Muscle of arm (tissue), 14 donors: ENCODE measurements at places on chromosomes 12 and 14.
A peak's percentile ranks its signal among the peaks of the same experiment; 100 is the strongest.

DNA sequence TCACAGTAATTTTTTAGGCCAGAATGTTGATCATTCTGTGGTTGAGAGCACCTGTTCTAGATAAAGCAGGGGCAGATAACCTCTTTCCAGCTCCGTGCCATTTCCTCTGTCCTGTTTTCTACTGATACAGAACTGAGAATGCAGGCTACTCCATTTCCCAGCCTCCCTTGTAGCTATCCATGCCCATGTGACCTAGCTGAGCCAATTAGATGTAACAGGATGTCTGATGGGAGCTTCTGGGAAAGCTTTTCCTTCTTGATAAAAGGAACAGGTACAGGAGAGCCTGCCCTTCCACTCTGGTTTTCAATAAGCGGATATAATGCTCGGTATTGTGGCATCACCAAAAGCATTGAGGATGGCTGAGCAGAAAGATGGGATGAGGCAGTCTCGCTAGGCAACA lies 54.2 kb downstream of the LRRC74A start:
- DNase-seq = no peak

DNA sequence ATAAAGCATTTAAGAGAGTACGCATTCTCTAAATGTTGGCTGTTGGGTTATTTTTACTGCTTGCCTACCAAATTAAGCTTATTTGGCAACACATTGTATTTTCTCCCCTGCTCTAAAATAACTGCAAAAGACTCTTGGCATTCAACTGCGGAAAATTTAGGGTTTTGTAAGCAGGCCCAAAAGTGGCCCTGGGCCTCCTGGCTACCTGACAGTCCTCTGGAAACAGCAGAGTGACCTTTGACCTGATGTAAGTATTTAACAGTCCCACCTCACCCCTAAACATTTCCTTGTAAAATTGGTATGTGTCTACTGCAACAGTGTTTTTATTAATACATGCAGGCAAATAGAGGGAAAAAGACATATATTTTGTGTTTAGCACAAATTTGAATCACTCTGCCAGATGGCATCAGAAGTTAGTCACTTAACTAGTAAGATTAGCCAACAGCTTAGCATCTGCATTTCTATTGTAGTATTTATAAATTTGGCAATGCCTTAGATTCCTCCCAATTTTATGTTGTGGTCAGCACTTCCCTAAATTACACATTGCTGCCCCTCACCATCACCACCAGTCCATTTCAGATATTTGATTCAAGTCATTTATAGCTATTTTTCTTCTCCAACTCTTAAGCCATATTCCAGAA lies 11.2 kb downstream of the LLPH start:
- no peak for DNase-seq

DNA sequence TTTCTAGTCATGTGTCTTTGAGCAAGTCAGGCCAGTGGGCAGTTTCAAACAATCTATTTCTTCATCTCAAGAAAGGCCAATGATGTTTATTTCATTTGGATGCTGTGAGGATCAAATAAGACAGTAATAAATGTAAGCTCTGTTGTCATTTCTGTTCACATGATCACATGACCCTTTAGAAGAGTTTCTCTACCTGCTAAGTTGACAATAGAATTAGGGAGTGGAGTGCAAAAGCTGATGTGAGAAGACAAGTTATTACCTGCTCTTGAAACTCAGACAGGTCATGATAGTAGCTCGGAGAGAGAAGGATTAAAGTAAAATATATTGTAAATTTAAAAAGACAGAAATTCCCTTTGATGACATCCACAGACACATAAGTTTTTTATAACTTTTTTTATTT lies 37.3 kb upstream of the DCN start:
- no peak for DNase-seq

- no peak for DNase-seq
These were observed 207.7 kb upstream of the DDHD1 start for GRCh38 chr14:53360829-53361228.

GRCh38 chr14:78785265-78785664 lies 615.1 kb downstream of the NRXN3 start:
- DNase-seq = no peak

DNA sequence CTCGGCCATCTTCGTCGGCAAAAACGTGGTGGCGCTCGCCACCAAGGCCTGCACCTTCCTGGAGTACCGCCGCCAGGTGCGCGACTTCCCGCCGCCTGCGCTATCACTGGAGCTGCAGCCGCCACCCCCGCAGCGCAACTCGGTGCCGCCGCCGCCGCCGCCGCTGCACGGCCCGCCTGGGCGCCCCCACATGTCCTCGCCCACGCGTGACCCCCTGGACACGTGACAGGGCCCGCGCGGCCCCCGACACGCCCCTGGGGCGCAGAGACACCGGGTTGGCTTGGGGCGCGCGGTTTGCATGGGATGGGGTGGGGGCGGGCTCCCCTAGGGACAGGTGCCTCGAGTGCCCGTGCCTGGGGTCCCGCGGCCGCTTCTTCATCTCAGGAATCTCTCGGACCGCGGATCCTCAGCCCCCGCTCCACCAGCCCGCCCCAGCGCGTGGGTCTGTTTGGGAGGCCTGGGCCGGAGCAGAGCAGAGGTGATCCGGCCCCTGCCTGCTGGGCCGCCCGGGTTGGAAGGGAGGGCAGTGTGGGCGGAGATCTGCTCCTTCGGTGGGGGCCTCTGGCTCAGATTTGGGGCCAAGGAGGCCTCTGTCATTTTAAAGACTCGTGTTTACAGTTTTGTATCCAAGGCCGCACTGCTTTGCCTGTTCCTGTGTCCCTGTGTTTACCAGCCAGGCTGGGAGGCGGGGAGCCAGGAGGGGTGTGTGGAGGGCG lies 3.3 kb downstream of the TMEM121 start:
- no peak for DNase-seq

DNA sequence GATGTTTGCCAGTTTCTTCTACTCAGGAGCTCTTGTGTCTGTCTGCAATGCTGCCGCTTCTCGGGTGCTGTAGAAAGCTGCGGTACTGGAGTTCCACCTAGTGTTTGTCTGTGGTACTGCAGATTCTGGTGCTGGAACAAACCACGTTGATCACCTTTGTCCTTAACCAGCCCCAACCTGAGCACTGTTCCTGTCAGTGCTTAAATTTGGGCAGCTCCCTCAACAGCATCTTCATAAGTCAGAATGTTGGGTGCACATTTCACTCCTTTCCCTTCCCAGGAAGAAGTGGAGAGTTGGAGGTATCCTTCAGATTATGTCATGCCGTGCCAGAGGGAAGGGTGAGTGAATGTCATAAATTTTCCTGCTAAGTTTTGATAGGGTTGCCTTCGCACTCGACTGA lies 48.7 kb upstream of the LALBA start:
- DNase-seq = peak; percentile 77

GRCh38 chr12:16062611-16063010 lies 151.5 kb downstream of the DERA start:
- no peak for DNase-seq

GRCh38 chr14:35367056-35367372 lies 37.5 kb downstream of the NFKBIA start:
- DNase-seq = no peak

DNA sequence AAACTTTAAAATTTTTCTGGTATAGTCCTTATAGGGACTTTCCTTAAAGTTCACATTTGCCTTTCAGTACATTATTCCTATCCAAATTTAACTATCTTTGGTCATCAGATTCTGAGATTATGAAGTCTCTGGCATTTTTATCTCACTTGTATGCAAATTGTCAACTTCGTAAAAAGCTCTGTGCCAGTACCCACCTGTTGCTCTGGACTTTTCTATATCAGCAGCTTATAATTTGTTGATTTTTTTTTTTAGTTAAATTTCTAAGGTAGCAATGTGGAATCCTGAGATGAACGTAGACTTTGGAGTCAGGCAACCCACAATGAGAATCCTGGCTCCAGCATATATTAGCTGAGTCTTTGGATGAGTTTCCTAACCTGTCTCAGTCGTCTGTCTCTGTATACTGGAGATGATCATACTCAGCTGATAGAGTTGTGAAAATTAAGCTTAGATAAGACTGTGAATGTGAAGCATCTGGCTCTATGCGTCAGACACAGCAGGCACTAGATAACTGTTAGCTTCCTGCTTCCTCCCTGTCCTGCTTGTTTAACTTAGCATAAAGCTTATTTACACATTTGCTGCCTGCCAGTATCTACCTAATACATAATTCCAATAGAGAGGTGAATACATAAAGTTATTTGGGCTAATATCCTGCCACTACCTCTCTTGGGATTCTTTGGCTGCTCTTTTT lies 59.8 kb downstream of the MARK3 start:
- no peak for DNase-seq

- no peak for DNase-seq
These were observed 66.0 kb downstream of the RIMBP2 start for GRCh38 chr12:130650131-130650530.

GRCh38 chr12:65113621-65114035 lies 7.5 kb downstream of the WIF1 start:
- DNase-seq = no peak

DNA sequence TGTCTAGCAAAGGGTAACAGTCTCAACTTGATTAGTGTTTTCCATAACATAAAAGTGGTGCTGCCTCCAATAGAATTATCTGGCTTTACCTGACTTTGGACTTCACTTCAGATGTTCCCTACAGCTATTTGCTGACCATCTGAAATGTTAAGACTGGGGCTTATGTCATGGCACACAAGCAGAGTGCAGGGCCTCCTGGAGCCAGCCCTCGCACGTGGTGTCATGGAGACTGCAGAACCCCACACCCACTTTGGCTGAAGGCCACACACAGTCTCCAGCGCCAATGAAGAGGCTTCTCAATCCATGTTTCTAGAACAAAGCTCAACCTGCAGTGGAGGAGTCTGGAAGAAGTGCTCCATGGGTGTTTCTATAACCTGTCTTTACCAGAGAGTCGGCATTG lies 169.6 kb upstream of the FRMD6 start:
- no peak for DNase-seq

DNA sequence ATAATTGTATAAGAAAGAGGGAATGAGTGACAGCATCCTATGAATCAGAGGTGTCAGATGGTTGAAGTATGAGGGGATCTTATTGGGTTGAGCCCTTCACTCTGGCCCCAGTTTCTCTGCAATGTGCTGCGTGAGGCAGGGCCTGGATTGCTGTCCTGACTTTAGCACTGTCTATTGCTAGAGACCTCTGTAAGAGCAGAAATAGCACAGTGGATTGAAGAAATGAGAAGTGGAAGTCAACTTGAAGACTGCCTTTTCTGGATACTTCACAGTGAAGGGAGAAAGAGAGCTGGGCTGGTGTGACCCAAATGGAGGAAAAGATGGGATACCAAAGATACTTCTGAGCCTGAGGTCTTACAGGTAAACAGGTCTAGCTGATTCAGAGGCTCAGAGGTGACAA lies 5.8 kb downstream of the ASCL4 start:
- no peak for DNase-seq

DNA sequence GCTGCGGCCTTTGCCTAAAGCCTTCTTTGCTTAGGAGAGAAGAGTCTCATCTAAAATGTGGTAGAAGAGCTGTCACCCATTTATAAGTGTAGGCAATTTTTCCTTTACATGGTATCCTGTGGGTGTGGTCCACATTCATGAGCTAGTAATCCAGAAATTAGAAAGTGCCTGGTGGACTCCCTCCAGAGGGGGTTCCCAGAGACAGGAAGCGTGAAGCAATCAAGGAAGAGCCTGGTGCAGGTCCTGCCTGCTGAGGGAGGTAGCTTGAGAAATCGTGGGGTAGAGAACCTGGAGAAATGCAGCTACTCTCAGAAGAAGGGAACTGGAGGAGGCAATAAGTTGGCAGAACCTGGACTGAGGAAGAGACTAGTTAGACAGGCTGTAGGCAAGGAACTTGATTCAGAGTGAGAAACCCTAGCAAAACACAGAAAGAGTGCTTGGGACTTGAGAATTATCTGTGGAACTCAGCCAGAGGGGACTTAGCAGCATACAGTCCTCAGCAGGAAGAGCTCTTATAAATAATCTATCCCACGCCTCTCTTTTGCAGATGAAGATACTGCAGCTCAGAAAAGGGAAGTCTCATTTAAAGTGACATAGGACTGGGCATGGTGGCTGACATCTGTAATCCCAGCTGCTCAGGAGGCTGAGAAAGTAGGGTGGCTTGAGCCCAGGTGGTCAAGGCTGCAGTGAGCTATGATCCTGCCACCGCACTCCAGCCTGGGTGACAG lies 182.4 kb upstream of the CCND2 start:
- DNase-seq = no peak

DNA sequence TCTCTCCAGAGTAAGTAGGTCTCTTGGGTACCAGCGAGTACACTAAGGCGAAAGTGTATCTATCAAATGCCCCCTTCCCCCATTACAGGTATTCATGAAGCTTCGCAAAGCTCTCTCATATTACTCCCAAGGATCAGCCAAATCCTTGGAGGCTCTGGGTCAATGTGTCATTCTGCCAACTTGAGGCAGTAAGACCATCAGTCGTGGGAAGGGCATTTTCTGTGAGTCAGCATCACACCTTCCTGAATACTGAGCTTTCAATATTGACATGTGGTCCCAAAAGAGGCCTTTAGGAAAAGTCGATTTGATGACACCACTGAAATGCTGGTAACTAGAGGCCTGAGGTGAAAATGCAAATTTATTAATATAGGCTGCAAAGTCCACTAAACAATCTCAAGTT lies 323.9 kb downstream of the LRIG3 start:
- DNase-seq = no peak

GRCh38 chr12:123232472-123232806 lies 502 bp downstream of the MPHOSPH9 start:
- DNase-seq = no peak

- no peak for DNase-seq
These were observed 18.1 kb downstream of the TPCN1 start for GRCh38 chr12:113239288-113239771.

GRCh38 chr12:3896801-3897351 lies 23.7 kb upstream of the PARP11 start:
- DNase-seq = peak; percentile 25

DNA sequence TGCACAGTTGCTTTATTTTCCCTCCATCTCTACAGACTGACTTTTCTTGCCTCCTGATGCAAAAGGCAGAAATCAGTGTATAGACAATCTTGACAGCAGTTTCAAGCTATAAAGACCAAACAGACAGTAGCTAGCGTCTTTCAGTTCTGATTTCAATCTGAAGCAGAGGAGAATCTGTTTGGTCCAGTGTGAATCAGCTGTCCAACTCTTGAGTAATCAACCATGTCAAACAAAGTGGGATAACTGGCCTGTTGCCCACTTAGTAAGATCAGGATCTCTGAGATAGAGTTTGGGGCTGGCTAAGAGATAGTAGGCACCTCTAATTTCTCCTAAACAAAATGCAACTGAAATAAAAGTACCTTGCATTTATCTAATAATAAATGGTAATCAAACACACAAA lies 797.4 kb upstream of the FBXO33 start:
- DNase-seq = no peak

GRCh38 chr14:20662968-20663732 lies 21.2 kb upstream of the RNASE4 start:
- no peak for DNase-seq
